ENCODE measurements at places on chromosomes 16 and 17.

- no peak for DNase-seq
These were observed 11.5 kb upstream of the ATP6V0C start for GRCh38 chr16:2501946-2502895.

DNA sequence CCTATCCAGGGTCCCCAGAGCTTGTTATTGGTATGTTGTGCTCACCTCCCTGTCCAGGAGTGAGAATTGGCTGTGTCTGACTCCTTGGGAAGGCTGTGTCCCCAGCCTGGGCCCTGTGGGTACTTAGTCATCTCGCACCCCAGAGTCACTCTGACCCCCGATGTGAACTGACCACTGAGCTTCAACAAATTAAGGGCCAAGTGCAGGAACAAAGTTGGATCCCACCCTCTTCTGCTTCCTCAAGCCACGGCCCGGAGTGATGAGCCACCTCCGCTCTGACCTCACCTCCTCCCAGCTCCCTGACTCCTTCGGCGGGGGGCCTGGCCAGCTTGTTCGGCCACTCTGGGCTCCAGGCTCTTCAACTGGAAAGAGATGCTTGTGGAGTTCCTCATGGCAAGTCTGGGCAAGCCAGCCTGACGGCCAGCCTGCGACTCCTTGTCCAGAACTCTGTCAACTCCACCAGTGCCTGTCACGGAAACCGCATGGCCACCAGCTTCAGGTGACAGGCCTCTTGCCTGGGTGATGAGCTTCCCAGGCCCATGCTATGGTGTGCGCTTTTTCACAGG, 22.3 kb upstream of the MPRIP start:
- no peak for DNase-seq

DNA sequence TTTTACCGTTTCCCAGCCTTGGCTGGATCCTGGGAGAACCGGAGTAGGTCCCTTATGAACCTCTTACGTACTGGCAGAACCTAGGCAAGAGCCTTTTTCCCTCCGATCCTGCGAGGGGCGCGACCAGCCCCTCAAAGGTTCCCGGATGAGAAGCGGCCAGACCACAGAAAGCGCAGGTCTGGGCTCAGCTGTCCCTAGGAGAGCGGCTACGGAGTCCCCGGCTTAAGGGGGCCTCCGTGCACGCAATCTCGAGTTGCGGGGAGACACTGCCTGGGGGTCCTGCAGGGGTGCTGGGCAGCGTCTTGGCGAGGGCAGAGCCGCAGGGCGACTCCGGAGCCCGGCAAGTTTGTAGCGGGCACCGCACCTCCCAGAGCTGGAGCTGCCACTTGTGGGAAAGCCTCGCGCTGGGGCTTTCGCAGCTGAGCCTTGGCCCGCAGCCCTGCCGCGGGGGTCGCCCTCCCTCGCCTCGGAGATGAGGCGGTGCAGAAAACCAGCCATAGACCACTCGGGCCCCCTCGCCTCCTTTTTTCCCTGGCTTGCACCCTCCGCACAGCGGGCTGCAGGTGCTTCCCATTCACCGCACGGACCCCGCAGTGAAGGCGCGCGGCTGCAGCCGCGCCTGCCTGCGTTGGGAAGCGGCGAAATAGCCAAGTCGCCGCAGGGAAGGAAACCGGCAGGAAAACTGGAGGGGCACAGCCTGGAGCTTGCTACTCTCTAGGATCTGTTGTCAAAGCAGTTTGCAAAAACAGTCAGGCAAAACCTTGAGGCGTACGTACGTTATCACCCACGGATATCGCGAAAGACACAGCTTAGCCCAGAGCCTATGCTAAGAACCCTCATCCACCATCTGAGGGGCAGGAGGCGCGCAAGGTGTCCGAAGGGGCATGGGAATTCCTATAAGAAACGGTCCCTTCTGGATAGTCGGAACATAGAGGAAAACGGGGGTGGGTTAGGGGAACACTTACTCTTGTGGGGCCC, 834 bp downstream of the CDH8 start:
- DNase-seq, result no peak

- DNase-seq, result no peak
These were observed 26.7 kb upstream of the DUSP14 start for GRCh38 chr17:37463039-37463438.

GRCh38 chr17:78588258-78589030, 11.2 kb upstream of the DNAH17 start:
- no peak for DNase-seq
